Daoy (cell line): ENCODE measurements at places on chromosomes 4 and X.

DNA sequence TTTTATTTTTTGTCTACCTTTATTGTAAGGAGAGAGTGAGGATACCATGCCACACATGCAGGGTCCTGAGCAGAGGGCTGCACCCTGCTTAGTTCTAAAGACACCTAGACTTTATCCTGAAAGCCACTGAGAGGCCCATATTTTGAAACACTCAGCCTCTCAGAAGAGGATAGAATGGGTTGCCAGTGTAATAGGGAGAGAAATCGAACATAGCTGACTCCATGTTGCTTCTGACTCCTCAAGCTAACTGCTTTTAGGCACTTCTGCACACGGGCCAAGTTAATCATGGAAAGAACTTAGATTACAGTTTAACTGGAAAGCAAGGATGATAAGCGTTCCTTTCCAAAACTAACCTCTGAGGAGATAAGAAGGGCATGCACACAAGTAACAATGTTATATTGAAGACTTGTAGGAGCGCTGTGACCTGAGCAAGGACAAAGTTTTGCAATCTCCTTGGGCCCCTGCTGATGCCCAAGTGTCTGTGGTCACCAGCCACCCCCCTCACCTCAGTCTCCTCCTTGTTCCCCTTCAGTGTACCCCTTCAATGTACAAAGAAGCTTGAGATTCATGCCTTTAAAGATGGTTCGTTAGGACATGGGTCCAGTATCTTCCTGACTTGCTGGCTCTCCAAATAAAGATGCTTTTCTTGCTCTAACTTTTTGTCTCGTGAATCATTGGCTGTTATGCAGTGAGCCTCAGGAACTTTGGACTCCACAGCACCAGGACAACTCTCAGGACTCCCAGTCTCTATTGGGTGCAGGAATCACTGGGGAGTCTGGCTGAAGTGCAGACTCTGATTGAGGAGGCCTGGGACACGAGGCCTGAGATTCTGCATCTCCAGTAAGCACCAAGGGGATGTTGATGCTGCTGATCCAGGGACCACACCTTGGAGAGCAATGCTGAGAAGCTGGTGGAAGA is 25.4 kb upstream of the CD99 start:
- DNase-seq: no peak

GRCh38 chrX:50003467-50003866 is 81.1 kb downstream of the CLCN5 start:
- no peak for DNase-seq

GRCh38 chrX:153775293-153776119 is 5.3 kb upstream of the SRPK3 start:
- no peak for DNase-seq

- no peak for DNase-seq
Observed at GRCh38 chrX:35809781-35810180, 11.6 kb downstream of the MAGEB16 start.

DNA sequence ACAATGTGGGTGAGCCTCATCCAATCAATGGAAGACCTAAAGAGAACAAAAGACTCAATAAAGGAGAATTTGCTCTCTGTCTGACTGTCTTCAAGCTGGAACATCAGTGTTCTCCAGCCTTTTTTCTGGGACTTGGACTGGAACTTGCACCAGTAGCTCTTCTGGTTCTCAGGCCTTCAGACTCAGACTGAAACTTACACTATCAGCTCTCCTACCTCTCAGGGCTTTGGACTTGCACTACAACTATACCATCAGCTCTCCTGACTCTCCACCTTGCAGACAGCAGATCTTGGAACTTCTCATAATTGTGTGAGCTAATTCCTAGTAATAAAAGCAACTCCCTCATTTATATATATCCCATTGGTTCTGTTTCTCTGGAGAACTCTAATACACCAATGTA is 185.9 kb downstream of the SMIM20 start:
- no peak for DNase-seq

- DNase-seq: no peak
Observed at GRCh38 chr4:87050596-87050995, 115.8 kb downstream of the AFF1 start.

DNA sequence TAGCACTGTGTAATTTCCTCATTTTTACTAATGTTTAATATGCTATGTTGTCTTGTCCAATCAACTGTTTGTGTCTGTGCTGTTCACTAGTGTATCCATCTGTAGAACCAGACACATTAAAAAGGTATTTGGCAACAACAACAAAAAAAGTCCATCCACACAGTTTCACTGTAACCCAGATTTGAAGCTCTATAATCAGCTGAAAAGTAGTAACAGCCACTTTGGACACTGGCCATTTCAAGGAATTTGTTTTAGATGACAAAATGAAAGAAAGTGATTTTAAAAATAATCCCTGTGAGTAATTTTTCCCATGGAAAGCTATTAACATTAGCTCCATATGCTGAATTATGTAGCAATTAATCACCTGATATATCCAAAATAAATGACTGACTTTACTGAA is 2.2 kb upstream of the FBXL5 start:
- DNase-seq: no peak

GRCh38 chr4:1044469-1045192 is 33.2 kb downstream of the FGFRL1 start:
- peak; percentile 3 for DNase-seq

DNA sequence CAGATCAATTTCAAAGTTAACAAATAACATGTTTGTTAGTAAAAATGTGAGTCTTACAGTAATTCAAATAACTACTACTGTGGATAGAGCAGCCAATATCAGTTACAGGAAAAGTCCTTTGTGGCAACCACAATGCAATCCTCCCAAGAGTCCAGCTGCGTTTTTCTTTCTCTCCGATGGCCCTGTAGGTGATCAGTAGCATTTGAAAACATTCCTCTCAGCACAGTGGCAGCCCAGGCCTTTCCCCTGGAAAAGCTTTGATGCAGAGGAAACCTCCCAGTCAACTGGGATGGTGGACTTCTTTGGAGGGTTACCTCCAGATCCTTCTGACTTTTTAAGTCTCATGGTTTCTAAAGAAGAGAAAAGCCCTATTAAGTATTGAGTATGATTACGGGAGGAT is 18.0 kb upstream of the PDZD4 start:
- no peak for DNase-seq

- DNase-seq: no peak
Observed at GRCh38 chrX:98717970-98718369, 1692.1 kb downstream of the PCDH19 start.

DNA sequence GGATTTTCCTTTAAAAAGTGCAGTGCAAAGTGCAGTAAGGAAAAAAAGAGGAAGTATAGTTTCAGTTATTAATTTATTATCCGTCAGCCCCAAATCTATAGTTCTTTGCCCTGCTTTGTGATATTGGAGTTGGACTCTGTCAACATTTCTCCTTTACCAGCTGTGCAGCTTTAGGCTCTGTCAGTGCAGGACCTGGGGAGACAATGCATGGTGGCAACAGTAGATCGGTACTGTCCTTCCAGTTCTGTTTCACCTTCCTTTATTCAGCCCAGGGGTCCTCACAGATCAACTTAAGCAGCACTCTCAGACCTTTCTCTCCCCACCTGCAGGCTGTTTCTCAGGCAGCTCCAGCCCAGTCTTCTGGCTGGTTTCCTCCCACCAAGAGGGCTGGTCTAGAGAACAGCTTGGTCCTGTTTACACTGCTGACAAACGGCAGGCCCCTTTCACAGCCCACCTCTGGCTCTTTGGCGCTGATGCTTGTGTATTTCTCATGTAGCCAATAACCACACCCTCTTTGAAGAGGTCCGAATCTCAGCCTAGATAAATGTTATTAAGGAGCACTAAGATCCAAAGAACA is 71.6 kb downstream of the MCUB start:
- no peak for DNase-seq

DNA sequence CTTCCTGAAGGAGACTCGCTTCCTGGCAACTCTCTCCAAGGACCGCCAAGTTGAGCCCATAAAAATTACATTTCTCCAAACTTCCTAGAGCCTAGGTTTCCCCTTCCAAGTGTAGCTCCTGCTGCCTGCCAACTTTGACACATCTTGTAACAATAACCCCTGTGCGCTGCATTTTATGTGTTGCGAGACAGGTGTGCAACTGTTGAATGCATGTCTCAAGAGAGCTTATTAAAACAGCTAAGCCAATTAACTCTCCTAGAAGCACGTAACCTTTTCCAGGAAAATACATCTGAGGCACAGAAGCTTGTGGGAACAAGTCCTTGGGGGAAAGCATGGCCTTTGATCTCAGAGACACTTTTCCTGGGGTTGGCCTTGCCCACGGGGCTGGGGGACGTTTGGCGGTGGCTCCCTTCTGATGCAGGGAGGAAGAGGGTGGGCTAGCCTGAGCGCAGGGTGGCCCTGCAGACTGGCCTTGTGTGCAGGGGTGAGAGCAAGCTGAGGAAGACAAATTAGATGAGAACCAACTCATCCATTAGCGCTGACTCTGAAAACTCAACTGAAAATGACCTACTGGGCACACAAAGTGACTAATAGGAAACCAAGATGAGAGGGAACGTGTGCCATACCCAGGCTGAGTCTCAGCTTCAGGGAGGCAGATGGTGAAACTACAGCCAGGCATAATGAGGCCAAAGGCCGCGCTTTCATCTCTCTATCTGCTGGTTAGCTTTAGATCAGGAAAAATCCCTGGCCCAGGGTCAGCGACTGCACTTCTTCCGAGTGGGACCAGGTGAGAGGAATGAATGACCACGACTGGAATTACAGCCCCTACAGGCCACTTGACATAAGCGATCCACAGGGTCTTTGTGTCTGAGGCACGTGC is 75.3 kb downstream of the ENPP6 start:
- DNase-seq: no peak

DNA sequence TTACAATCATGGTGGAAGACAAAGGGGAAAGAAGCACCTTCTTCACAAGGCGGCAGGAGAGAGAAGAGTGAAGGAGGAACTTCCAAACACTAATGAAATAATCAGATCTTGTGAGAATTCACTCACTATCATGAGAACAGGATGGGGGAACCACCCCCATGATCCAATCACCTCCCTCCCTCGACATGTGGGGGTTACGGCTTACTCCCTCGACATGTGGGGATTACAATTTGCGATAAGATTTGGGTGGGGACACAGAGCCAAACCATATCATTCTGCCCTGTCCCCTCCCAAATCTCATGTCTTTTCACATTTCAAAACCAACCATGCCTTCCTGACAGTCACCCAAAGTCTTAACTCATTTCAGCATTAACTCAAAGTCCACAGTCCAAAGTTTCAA is 88.7 kb upstream of the PGRMC2 start:
- DNase-seq: no peak

- DNase-seq: no peak
Observed at GRCh38 chr4:173014836-173015235, 153.8 kb upstream of the GALNT7 start.

DNA sequence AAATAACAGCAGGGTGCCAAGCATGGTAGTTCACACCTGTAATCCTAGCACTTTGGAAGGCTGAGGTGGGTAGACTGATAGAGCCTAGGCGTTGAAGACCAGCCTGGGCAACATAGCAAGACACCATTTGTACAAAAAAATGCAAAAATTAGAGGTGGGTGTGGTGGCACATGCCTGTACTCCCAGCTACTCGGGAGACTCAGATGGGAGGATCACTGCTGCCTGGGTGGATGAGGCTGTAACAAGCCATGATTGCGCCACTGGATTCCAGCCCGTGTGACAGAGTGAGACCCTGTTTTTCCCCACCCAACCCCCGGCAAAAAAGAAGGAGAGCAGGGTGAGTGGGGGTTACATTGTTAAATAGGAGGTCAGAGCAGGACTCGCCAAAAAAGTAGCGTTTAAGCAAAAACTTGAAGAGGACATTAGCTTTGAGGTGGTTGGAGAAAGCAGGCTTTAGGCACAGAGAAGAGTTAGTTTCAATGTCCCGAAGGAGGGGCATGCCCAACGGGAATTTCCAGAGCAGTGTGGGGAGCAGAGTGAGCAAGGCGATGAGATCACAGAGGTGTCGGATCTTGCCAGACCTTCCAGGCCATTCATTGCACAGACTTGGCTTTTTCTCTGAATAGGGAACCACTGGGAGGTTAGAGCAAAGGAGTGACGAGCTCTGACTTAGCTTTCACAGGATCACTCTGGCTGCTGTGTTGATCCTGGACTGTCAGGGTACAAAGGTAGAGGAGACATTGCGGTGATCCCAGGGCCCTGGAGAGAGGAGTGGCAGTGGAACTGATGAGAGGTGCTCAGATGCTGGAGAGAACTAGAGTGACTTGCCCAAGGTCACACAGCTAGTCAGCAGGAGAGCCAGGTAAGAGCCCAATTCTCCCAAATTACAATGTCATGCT is 70.6 kb downstream of the TRAPPC11 start:
- DNase-seq: peak; percentile 68

DNA sequence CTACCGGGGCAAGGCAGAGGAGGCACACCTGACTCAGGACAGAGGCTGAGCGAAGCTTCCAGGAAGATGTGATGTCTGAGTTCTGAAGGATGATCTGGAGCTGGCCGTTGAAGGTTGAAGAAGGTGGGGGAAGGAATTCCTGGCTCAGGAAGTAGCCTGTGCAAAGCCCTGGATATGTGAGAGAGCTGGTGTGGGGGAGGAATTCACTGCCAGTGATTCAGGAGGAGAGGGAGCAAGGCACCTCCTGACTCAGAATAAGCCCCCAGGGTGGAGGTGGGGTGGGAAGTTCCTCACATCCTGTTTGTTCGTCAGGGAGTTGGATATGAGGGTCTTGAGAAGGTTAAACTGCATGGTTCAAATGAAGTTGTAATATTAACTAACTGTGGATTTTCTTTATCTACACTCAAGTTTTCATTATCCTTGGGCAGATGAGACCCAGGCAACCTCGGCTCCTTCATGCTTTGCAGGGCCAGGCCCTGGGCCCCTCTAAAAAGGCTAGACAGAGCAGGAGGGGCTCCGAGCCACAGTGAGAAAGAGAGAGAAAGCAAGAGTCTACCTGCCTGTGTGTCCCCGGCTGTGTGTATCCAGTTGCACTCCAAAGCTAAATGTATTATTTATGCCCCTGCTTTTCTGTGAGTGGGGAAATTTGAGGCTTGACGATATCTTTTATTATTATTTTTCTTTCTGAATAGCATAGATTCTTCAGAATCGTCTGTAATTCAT is 7.1 kb downstream of the NHSL2 start:
- DNase-seq: peak; percentile 86

- no peak for DNase-seq
Observed at GRCh38 chrX:13662355-13662791, 9.4 kb downstream of the TCEANC start.

DNA sequence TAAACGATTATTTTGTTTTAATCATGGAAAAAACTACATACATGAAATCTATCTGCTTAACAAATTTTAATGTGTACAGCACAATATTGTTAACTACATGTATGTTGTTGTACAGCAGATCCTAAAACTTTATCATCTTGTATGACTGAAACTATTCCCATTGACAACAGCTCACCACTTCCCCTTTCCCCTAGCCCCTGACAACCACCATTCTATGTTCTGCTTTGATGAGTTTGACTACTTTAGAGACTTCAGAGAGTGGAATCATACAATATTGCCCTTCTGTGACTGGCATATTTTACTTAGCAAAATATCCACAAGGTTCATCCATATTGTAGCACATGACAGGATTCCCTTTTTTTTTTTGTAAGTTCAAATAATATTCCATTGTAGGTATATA is 185.9 kb downstream of the CFAP299 start:
- DNase-seq: no peak

- no peak for DNase-seq
Observed at GRCh38 chrX:123756320-123756719, 23.5 kb upstream of the THOC2 start.

- DNase-seq: no peak
Observed at GRCh38 chrX:154040307-154040756, 20.6 kb upstream of the IRAK1 start.
